ENCODE measurements at places on chromosomes 3 and 15.

GRCh38 chr3:103787164-103787871 is 1352.5 kb downstream of the ZPLD1 start:
- no peak for DNase-seq
- no peaks in the 10 kb centered on the region for H3K36me3 ChIP-seq
- no peak overlapping the region for H3K27ac ChIP-seq
- no peak overlapping the region for H3K4me3 ChIP-seq
- no peaks in the 10 kb centered on the region for H3K4me1 ChIP-seq

DNA sequence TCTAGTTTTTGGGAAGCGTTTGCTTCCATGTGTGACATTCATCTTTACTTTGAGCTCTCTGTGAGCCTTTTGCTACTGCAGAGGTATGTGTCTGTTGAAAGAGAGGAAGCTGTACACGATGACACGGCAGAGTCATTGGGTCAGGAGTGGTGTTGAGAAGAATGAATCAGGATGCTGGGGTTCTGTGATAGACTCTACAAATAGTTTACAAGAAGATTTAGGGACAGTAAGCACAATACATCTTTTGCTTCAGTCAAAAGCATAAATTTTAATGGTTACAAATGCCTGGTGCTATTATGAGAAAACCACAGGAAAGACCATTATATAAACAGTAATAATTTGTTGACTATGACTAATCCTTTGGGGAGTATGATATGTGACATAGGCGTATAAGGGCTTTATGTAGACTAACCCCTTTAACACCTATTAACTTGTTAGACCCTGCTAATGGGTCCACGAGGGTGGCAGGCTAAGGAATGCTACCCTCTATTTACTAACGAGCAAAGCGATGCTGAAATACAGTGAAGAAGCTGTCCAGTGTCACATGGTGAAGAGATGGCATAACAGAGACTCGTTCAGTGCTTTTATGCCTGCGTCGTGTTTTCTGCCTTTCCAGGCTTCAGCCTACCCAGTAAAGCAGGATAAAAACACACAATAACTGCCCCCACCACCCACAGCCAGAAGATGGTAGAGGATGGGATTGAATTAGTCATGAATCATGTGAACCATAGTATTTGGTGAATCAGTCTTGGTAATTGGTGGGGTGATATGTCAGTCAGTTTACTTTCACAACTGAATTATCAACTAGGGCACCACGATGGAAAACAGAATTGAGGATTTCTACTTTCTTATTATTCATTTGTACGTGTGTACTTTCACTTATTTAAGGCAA is 118.8 kb downstream of the LPP start:
- DNase-seq: no peak
- peaks cover 17% of the 10 kb centered on the region for H3K4me1 ChIP-seq
- H3K27me3 ChIP-seq: no peaks in the 10 kb centered on the region

DNA sequence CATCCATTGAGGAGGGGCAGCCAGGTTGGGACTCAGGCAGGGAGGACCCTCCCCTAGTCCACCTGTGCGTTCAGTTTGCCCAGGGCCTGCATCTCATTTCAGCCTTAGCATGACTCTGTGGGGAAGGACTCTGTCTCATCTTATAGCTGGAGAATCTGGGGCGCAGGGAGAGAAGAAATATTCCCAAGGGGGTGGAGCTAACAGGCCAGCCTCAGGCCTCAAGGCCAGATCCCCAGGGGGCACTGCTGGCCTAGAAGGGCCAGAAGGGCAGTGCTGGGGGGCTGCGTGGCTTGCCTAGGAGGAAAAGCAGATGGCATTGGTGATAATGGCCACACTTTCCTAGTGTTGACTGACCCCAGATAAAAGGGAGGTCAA is 10.9 kb downstream of the AMOTL2 start:
- peak overlapping the region; percentile 69 for H3K27ac ChIP-seq
- H3K36me3 ChIP-seq: peaks cover 40% of the 10 kb centered on the region
- H3K4me1 ChIP-seq: peaks cover 18% of the 10 kb centered on the region
- no peaks in the 10 kb centered on the region for H3K27me3 ChIP-seq
- DNase-seq: no peak

GRCh38 chr3:83500422-83500821 is 1458.4 kb upstream of the CADM2 start:
- H3K27me3 ChIP-seq: no peaks in the 10 kb centered on the region
- H3K4me3 ChIP-seq: no peak overlapping the region
- DNase-seq: peak; percentile 5
- no peaks in the 10 kb centered on the region for H3K36me3 ChIP-seq

DNA sequence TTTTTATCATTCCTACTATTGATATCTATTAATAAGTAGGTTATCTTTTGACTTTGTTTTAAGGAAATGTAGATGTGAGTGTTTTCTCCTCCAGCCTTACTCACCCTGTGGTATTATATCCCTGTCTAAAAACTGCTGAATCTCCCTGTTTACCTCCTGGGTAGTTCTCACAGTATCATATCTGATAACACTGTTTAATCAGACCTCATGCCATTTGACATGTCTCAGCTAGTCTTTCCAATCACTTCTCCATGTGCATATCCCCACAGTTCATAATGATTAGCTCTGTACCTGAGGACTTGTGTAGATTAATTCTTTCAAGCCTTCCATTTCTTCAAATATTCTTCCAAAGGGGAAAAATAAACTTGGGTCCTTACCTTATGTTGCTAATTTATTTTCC is 30.7 kb downstream of the DUOX2 start:
- no peaks in the 10 kb centered on the region for H3K4me1 ChIP-seq
- no peak overlapping the region for H3K4me3 ChIP-seq
- no peaks in the 10 kb centered on the region for H3K36me3 ChIP-seq
- peak; percentile 53 for DNase-seq
- H3K27ac ChIP-seq: no peak overlapping the region
- no peaks in the 10 kb centered on the region for H3K27me3 ChIP-seq

- H3K27me3 ChIP-seq: no peaks in the 10 kb centered on the region
- H3K36me3 ChIP-seq: no peaks in the 10 kb centered on the region
- DNase-seq: no peak
- no peaks in the 10 kb centered on the region for H3K4me1 ChIP-seq
- no peak overlapping the region for H3K4me3 ChIP-seq
These were observed 97.4 kb downstream of the ADCY5 start for GRCh38 chr3:123351501-123351900.

GRCh38 chr15:101530224-101530958 is 40.9 kb upstream of the PCSK6 start:
- DNase-seq: no peak
- no peaks in the 10 kb centered on the region for H3K4me1 ChIP-seq
- H3K27me3 ChIP-seq: no peaks in the 10 kb centered on the region
- no peak overlapping the region for H3K27ac ChIP-seq
- H3K36me3 ChIP-seq: no peaks in the 10 kb centered on the region

GRCh38 chr15:55224892-55225291 is 28.2 kb upstream of the RSL24D1 start:
- H3K27ac ChIP-seq: no peak overlapping the region
- H3K36me3 ChIP-seq: no peaks in the 10 kb centered on the region
- no peaks in the 10 kb centered on the region for H3K27me3 ChIP-seq
- H3K4me3 ChIP-seq: no peak overlapping the region

GRCh38 chr3:159532577-159532976 is 456.1 kb upstream of the IL12A start:
- DNase-seq: peak; percentile 22
- H3K4me1 ChIP-seq: no peaks in the 10 kb centered on the region
- no peaks in the 10 kb centered on the region for H3K27me3 ChIP-seq
- H3K27ac ChIP-seq: no peak overlapping the region

- H3K4me1 ChIP-seq: peaks cover 3% of the 10 kb centered on the region
- DNase-seq: no peak
- H3K27me3 ChIP-seq: no peaks in the 10 kb centered on the region
- H3K36me3 ChIP-seq: no peaks in the 10 kb centered on the region
These were observed 72.0 kb upstream of the BLM start for GRCh38 chr15:90644952-90645725.

- H3K4me3 ChIP-seq: no peak overlapping the region
- H3K27me3 ChIP-seq: no peaks in the 10 kb centered on the region
- DNase-seq: peak; percentile 15
- no peaks in the 10 kb centered on the region for H3K36me3 ChIP-seq
These were observed 762.2 kb upstream of the ALCAM start for GRCh38 chr3:104604326-104605010.

GRCh38 chr3:183807209-183807728 is 18.1 kb downstream of the MAP6D1 start:
- no peak for DNase-seq
- H3K4me3 ChIP-seq: no peak overlapping the region
- H3K27me3 ChIP-seq: no peaks in the 10 kb centered on the region
- no peak overlapping the region for H3K27ac ChIP-seq
- H3K4me1 ChIP-seq: no peaks in the 10 kb centered on the region

DNA sequence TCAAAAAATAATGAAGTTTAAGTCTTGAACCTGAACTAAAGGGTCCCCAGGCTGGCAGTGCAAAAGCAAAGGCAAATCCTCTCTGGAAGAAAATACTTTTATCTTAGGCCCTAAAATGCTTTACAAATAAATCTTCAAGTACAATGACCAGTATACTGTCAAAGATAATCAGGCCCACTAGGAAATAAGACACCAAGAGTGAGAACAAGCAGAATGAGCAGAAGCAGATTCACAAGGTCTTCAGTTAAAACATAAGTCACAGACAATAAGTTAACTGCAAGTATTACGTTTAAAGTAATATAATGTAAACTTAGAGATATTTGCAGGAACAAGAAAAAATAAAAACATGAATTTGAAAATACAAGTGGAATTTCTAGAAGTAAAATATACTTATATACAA is 42.2 kb upstream of the IGSF10 start:
- no peak overlapping the region for H3K27ac ChIP-seq
- H3K4me3 ChIP-seq: no peak overlapping the region
- DNase-seq: no peak
- no peaks in the 10 kb centered on the region for H3K27me3 ChIP-seq
- no peaks in the 10 kb centered on the region for H3K4me1 ChIP-seq

GRCh38 chr15:68054628-68055223 is 611 bp downstream of the PIAS1 start:
- peak overlapping the region; percentile 89 for H3K4me3 ChIP-seq
- H3K27ac ChIP-seq: peak overlapping the region; percentile 96
- no peaks in the 10 kb centered on the region for H3K36me3 ChIP-seq
- peaks cover 5% of the 10 kb centered on the region for H3K4me1 ChIP-seq
- DNase-seq: peak; percentile 86

- H3K4me1 ChIP-seq: no peaks in the 10 kb centered on the region
- H3K27me3 ChIP-seq: no peaks in the 10 kb centered on the region
- H3K4me3 ChIP-seq: no peak overlapping the region
- DNase-seq: no peak
- H3K27ac ChIP-seq: no peak overlapping the region
These were observed 34.0 kb upstream of the TRPM1 start for GRCh38 chr15:31135523-31135922.

DNA sequence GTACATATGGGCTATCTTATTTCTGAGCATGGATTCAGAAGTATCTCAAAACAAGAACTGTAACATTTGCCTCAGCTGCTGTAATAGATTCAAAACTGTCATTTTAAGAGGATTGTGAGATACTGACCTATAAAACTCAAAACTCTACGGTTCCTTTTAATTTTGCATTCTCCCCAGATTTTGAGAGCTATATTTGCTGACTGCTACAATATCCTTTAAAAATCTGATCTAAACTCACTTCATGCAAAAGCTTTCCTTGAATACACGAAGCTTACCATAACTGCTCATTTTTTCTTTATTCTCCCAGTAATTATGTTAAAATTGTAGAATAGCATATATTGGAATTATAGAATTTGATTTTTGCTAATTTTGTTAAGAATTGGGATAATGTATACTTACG is 158.7 kb upstream of the ROBO1 start:
- no peak for DNase-seq
- H3K27me3 ChIP-seq: no peaks in the 10 kb centered on the region
- no peaks in the 10 kb centered on the region for H3K4me1 ChIP-seq
- no peak overlapping the region for H3K4me3 ChIP-seq

GRCh38 chr15:91238644-91239425 is 138.8 kb downstream of the SV2B start:
- no peaks in the 10 kb centered on the region for H3K4me1 ChIP-seq
- H3K27ac ChIP-seq: no peak overlapping the region
- H3K27me3 ChIP-seq: no peaks in the 10 kb centered on the region
- no peaks in the 10 kb centered on the region for H3K36me3 ChIP-seq

GRCh38 chr15:73894133-73894814 is 20.9 kb downstream of the TBC1D21 start:
- no peak overlapping the region for H3K4me3 ChIP-seq
- H3K27me3 ChIP-seq: no peaks in the 10 kb centered on the region
- H3K27ac ChIP-seq: no peak overlapping the region
- H3K4me1 ChIP-seq: no peaks in the 10 kb centered on the region

- no peaks in the 10 kb centered on the region for H3K27me3 ChIP-seq
- no peak for DNase-seq
These were observed 25.3 kb downstream of the ARL14 start for GRCh38 chr3:160702290-160702689.

DNA sequence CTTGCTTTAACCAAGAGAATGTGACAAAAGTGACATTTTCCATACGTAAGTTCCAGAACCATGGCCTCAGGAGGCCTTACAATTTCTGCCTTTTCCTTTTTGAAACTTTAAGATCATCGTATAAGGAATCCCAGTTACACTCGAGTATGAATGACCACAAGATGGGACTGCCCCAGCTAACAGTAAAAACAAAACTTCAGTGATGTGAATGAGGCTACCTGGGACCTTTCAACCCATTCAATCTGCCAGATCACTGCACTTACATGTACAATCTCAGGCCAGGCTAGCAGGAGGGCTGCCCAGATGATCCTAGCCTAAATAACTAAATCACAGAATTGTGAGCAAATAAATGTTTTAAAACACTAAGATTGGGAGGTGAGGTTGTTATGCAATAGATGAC is 328.8 kb downstream of the CNTN6 start:
- no peak overlapping the region for H3K27ac ChIP-seq
- H3K4me1 ChIP-seq: no peaks in the 10 kb centered on the region
- H3K27me3 ChIP-seq: no peaks in the 10 kb centered on the region
- H3K36me3 ChIP-seq: no peaks in the 10 kb centered on the region

DNA sequence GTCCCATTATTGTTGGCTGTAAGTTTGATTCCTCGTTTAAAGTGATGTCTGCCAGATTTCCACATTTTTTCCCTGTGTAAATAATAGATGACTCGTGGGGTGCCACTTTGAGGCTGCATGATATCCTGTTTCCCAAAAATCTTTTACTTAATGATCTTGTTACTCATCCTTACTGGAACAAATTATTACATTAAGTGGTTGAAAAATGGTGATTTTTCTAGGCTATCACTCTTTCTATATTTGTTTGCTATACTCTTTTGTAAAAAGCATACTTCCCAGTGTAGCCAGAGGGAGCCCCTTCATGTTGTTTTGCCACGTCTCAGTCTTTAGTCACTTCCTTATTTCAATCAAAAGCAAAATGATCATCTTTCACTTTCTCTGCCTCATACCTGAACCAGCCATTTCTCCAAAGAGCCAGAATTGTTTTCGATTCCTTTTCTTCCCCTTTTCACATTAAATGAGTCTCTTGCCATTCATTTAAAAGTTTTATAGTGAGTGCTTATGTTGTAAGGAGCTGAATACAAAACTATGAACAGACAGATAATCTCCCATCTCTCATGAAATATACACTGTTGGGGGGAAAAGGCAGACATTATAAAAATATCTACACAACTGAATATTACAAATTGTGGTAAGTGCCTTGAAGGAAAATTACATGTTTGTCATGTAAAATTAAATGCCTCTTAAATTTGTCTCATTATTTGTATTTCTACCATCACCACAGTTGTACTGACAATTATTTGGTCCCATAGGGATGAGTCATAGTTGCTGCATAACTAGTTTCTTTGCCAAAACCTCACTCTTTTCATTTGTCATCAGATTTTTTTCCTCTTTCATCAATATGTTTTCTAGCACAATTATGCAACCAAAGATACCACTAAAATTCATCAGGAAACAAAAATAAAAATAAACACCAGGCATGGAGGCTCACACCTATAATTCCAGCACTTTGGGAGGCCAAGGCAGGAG is 41.5 kb downstream of the ADGRG7 start:
- no peak overlapping the region for H3K27ac ChIP-seq
- H3K4me3 ChIP-seq: no peak overlapping the region
- no peak for DNase-seq
